RCC 7860 (cell line): ENCODE measurements at places on chromosomes 11 and 22.

GRCh38 chr11:62611705-62612365, 740 bp downstream of the EML3 start:
- DNase-seq, result peak; percentile 14

GRCh38 chr11:81647374-81647773, 1086.3 kb downstream of the FAM181B start:
- DNase-seq, result no peak

- no peak for DNase-seq
Measured at GRCh38 chr11:123159183-123159857, 35.7 kb downstream of the CLMP start.

DNA sequence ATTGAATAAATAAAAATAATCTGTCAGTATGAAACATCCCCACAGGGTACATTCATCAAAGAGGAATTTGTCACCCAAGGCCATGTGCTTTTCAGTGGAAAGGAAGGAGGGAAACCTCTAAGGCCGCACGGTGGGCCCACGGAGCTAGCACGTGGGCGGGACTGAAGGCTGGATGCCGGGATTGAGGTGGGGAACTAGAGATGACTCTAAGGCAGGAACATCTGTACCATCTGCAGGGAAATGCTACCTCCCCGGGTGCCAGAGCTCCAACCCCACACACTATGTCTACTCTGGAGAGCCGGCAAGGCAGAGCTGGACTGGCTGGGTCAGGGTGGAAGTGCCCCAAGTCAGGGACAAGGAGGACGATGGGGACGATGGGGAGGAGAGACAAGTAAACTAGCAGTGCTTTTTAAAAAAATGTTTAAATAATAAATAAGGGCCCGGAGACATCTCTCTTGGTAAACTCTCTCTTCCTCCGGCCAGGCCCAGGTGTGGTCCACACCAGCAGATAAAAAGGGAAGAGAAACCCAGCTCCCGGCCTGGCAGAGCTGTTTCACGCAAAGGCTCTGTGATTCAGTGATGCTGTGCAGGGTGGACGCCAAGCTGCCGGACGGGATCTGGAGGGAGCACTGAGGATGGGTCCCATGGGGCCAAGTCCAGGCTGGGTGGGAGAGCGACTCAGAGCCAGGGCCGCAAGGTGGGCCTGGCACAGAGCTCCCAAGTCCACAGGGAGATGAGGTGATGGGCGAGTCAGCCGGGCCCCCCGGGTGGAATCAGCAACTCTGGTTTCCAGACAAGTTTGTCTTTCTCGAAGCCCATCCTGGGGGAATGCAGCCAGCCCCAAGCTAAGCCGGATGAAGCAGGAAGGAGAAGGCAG, 5.8 kb downstream of the LIF start:
- DNase-seq, result no peak

DNA sequence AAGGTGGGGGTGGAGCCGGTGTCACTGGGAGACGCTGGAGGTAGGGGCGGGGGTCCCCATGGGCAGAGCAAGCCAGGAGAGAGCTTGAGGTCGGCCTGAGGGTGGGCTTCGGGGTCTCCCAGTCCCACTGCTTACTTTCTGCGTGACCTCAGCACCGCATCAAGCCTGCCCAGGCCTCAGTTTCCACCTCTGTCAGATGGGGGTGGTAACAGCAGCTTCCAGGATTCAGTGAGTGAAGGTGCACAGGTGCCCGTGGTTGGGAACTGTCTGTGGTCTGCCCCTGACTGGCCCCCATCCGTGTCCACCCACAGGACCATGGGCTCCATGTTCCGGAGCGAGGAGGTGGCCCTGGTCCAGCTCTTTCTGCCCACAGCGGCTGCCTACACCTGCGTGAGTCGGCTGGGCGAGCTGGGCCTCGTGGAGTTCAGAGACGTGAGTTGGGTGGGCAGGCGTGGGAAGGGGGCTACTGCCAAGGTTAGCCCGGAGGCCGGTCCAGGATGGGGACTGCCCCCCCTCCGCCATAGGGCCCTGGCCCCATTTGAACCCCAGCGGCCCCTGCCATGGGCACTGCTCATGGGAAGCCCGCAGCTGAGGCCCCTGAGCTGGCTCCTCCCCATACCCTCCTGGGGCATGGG, 2.2 kb downstream of the TCIRG1 start:
- DNase-seq, result no peak

- no peak for DNase-seq
Measured at GRCh38 chr11:34251589-34251980, 106.2 kb downstream of the ABTB2 start.
